Daoy (cell line): ENCODE measurements at places on chromosomes 2 and 18.
A peak's percentile ranks its signal among the peaks of the same experiment; 100 is the strongest.

DNA sequence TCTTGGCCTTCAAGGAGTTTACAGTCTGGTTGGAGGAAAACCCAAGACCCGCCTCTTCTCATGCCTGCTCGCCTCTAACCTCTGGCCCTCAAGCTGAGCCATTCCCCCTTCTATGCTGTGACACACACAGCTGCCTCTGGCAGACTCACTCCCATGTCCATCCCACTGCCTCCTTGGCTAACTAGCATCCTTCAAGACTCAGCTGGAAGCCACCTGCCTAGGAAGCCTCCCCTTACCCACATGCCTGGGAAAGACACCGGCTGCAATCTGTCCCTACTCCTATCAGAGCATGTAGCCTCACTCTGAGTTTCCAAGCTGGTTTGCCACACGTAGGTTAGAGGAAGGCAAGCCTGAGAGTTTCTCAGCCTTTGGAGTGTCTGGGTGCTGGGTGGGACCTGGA, 6.9 kb upstream of the MGAT4A start:
- DNase-seq, result no peak

GRCh38 chr2:98382739-98383138, 36.5 kb downstream of the CNGA3 start:
- DNase-seq, result no peak

DNA sequence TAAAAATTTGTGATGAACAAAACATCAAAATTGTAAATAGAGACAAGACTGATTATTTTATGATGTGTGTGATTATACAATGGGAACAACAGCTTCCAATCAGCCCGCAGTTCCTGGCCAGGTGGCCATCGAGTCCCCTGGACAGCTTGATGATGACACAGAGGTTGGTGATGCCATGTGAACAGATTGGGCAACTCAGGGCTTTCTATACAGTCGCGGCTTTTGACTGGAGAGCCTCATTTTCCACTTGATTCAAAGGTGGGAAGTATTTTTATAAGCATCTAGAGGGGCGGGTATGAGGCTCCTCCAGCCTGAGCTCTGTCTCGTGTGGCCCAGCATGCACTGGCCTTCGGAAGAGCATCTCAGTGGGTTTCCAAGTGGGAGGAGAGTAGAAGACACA, 14.9 kb upstream of the HPCAL1 start:
- no peak for DNase-seq

DNA sequence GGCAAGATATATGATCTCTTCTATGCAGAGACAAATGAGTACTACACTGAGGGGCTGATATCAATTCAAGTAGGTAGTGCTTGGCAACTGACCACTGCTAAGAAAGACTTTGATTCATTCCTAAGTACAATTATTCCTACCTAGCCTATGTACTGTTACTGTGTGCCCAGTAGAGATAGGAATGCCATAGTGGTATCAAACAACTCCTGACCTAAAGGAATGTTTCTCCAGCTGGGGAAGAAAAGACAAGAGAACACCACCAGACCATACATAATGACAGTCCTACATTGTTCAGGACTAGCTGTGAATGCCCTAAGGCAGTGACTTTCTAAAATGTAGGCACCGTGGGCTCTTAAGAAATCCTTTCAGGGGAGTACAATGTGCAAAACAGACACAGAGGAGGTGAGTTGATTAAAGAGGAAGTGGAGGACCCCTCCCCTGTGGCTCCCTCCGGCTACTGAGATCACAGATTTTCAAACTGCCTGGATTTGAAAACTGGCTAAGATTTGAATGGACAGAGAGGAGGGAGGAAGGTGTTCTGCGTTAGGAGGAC, 89.1 kb downstream of the ANTXR1 start:
- no peak for DNase-seq

GRCh38 chr2:71798266-71799012, 345.1 kb downstream of the DYSF start:
- DNase-seq, result peak; percentile 17

DNA sequence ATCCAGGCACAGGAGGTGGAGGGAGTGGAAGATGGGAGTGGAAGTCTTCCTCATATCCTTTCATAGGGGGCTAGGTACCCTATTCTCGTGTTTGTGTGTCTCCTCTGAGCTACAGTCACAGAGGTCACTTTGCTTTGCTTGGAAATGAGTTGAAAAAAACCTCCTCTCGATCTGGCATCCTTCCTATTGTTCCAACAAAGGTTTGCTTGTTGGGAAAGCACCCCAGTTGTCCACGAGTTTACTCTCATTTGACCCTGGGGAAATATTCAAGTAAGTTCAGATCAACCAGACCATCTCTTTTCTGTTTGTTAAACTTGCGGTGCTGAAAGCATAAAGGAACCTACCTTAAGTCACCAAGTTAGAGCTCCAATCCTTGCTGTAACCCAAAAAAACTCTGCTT, 59.3 kb downstream of the ARHGEF33 start:
- DNase-seq, result no peak

GRCh38 chr2:142031656-142032055, 99.2 kb downstream of the LRP1B start:
- no peak for DNase-seq

- DNase-seq, result peak; percentile 87
These were observed at the start of gene GPC1 for GRCh38 chr2:240435457-240435947. TSS of gene GPC1 (plus strand) at chr2:240435663. CDS start at chr2:240435919, 256 bp downstream.

GRCh38 chr2:51681854-51682253, 649.9 kb upstream of the NRXN1 start:
- DNase-seq, result no peak

DNA sequence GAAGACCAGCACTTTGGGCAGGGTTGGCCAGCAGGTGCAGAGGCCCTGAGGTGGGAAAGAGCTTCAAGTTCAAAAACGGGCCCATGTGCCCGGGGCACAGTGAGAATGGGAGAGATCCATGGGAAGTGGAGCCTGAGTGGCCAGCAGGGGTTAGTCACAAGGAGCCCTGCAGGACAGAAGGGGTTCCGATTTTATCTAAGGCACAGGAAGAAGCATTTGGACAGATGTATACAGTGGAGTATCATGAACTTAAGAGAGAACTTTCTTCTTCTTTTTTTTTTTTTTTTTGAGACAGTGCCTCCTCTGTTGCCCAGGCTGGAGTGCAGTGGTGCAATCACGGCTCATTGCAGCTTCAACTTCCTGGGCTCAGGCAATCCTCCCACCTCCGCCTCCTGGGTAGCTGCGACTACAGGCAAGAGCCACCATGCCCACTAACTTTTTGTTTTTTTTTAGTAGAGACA, 24.0 kb downstream of the WIPF1 start:
- DNase-seq, result no peak

GRCh38 chr18:56233595-56233994, 404.8 kb downstream of the TXNL1 start:
- DNase-seq, result peak; percentile 57

DNA sequence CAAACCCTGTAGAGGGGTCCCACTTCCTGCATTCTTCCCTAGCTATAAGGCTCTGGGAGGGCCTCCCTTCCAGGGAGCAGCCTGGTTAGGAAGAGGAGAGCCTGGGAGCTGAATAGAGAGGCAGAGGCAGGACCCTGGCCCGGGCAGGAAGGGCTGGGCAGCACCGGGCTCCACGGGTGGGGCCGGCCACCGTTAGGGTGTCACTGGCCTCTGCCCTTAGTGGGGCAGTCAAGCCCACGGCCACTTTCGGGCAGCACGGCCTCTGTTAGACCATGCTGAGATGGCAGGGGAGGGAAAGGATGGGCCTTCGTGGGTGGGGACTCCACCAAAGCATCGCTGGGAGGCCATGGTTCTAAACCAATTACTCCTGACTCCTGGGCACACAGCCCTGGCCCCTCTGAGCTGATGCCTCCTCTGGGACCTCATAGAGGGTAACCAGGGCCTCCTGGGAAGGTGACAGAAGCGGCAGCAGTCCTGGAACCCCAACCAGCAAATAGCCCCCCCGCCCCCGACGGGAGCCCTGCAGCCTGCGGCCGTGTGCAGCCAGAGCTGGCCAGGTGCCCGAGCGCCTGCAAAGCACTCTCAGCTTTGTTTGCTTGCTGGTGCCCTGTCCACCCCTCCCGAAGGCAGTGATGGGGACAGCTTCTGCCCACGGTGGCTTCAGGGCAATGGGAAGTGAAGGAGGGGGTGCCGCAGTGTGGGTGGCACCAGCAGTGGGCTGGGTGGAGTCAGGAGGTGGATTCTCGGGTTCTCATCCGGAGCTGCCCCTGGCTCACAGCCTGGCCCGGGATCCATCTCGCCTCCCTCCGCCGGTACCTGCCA, 16.3 kb upstream of the HPCAL1 start:
- no peak for DNase-seq

- no peak for DNase-seq
These were observed 38.2 kb downstream of the SLC66A2 start for GRCh38 chr18:79912994-79913831.

DNA sequence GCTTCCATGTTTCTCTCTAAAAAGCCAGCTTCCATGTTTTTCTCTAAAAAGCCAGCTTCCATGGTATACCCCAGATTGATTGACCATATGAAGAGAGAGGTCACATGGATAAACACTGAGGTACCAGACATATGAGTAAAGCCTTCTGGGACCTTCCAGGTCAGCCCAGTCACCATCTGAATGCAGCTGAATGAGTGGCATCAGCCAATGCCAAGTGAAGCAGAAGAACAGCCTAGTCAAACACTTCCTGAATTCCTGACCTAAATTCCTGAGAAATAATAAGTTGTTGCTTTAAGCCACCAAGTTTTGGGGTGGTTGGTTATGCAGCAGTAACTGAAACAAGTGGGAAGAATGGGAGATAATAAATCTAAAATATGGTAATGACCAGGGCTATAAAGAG, 5.7 kb upstream of the ALS2 start:
- peak; percentile 45 for DNase-seq

DNA sequence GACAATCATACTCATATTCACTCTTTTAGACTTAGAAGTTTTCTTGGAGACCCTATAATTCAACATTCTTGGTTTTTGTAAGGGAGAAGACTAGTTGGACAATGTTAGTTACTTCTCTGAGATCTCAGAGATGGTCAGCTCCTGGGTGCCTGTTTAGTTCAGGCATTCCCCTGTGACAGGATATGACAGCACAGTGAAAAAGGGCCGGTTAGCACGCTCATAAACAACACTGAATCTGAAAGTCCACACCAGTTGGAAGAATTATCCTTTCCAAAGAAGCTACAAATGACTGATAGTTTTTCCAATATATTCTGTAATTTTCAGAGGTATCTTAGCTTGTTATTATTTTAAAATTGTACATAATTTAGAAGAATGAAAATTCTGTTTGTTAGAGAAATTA, 75.7 kb downstream of the ADAM23 start:
- DNase-seq, result no peak

DNA sequence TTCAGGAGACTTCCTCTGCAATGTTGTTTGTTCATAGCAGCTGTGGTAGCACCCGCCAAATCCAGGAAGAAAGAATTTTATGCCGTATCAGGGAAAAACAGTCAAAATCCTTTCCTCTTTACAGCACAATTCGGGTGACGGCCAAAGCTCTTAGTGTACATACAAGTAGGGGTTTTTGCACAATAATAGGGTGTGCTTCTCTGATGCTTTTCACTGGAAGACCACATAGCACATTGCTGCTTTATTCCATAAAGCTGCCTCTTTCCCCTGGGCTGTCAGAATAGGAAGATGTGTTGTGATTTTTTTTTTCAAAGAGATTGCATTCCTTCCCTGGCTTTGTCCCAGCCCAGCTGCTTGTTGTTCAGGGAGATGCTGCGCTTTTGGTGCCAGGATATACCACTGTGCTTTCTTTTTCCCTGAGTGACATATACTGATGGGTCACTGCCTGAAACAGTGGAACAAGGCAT, 27.2 kb upstream of the LANCL1 start:
- DNase-seq, result no peak

GRCh38 chr2:67993329-67993728, 69.5 kb downstream of the C1D start:
- DNase-seq, result no peak

DNA sequence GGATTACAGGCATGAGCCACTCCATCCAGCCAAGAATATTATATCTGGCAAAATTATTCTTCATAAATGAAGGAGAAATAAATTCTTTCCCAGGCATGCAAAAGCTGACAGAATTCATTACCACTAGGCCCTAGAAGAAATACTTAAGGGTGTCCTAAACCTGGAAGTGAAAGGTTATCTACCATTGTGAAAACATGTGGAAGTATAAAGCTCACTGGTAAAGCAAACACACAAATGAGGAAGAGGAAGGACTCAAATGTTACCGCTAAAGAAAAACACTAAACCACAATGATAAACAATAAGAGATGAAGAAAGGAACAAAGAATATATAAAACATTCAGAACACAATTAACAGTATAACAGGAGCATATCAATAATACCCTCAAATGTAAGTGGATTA, 171.8 kb downstream of the CAMKMT start:
- no peak for DNase-seq

DNA sequence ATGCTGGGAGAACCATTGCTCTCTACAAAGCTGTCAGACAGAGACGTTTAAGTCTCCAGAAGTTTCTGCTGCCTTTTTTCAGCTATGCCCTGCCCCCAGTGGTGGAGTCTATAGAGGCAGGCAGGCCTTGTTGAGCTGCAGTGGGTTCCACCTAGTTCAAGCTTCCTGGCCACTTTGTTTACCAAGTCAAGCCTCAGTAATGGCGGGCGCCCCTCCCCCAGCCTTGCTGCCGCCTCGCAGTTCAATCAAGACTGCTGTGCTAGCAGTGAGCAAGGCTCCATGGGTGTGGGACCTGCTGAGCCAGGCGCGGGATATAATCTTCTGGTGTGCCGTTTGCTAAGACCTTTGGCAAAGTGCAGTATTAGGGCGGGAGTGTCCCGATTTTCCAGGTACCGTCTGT, 52.7 kb upstream of the SCYGR2 start:
- peak; percentile 4 for DNase-seq

DNA sequence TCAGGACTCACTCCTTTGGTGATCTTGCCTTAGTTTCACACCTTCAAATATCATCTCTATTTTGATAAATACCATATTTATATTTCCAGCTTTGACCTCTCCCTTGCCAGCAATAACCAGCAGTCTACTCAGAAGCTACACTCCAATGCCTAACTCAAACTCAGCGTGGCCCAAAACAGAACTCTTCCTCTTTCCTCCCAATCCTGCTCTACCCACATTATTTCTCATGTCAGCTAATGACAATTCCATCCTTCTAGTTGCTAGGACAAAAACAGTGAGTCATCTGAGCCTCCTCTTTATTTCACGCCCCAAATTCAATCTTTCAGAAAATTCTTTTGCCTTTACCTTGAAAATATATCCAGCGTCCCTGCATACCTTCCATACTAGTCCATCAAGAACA, 23.5 kb downstream of the CYRIA start:
- DNase-seq, result no peak

GRCh38 chr18:48580066-48580465, 41.2 kb downstream of the CTIF start:
- no peak for DNase-seq

DNA sequence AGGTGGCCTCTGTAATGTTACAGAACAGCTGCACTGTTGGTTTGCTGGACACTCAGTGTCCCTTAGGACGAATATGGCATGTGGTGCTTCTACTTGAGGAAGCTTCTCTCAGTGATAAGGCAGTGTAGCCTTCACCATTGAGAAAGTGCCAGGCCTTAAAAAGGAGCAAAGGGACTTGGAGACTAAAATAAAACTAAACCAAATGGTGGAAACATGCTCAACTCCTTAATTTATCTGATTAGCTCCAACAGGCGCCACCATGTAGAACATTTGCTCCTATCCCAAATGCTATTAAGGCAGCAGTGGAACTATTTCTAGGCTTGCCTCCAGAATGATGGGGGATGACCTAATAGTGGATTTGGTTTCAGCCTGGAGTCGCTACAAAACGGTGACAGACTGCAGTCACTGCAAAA, 77.5 kb upstream of the MYL1 start:
- no peak for DNase-seq

GRCh38 chr2:67561457-67561965, 164.4 kb downstream of the ETAA1 start:
- peak; percentile 48 for DNase-seq

GRCh38 chr2:16069933-16070647, 129.7 kb downstream of the MYCN start:
- DNase-seq, result peak; percentile 45

GRCh38 chr2:83233326-83233725, 1225.8 kb downstream of the SUCLG1 start:
- no peak for DNase-seq
